ENCODE measurements at places on chromosomes 13 and 19.

GRCh38 chr19:10828981-10829821 lies 6.8 kb downstream of the TMED1 start:
- DNase-seq, result no peak

GRCh38 chr13:92827503-92827902 lies 399.1 kb upstream of the GPC6 start:
- no peak for DNase-seq

- no peak for DNase-seq
These were observed 96.2 kb downstream of the SUCLA2 start for GRCh38 chr13:47904891-47905290.

GRCh38 chr19:36377541-36378178 lies 1.3 kb downstream of the ZFP14 start:
- no peak for DNase-seq

DNA sequence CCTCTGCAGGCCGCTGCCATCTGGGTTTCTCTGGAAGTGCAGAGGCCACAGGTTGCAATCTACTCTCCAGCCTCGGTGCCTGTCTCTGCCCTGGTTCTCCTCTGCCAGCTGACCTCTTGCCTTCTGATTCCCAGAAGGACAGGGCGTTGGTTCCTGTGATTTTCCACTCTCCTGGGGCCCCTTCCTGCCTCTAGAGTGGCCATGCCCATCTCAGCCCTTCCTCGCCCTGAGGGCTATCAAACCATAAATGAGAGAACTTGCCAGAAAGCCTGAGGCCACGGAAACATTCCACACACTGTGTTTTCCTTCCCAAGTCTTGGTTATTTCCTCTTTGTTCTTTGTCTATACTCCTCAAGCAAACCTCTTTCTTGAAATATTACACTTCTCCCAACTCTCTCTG lies 146.2 kb downstream of the SHISA2 start:
- DNase-seq, result no peak

DNA sequence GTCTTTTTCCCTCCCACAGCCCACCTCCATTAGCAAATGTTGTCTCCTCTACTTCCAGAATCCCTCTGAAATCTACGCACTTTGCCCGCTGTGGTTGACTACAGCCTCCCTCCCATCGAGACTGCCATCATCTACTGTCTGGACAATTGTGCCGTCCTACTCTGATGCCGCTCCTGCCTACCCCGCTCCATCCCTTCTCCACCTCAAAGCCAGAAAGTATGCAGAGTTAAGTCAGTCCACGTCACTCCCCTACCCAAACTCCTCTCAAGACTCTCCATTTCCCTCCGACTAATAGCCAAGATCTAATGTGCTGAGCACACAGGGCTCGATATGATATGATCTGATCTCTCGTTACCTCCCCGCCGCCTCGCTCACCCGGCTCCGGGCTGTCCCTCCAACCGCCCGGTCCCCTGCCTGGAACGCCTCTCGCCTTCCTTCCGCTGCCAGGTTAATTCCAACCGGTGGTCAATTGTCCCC lies 556 bp downstream of the CACTIN start:
- DNase-seq, result no peak

DNA sequence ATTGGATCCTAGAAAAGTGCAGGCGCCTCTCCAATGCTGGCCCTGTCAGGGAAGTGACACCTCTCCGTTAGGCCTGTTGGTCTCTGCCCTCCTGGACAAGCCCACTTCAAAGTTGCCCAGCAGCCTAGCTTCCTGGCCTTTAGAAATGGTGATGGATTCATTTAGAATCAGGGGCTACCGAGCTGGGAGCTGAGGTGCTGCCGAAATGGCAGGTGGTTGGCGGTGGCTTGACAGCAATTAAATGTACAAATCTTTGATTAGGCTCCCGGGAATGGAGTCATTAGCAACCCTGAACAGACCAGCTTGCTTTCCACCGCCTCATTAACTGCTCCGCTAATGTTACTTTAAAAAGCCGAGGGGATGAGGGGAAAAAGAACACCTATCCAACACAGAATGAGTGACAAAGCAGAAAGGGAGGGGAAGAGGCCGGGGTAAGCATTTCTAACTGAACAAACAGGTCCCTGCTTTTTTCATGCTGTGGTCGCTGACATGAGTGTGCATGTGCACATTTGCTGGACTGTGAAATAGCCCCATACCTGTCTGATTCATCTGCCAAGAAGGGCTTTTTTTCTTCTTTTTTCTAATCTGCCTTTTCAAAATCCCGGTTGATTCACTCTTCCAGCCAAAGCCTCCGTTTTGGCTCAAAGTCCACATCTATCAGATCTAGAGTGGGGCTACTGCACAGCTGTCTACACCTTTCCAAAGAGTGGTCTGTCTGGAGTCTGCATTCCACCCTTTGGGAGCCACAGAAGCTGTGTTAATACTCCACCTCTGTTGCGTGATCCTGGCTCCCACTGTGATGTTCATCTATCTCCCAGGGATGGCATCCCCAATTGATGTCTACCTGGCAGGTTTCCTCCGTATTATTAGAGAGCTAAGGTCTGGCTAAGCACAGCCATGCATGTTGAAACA lies 431.9 kb downstream of the COG6 start:
- DNase-seq, result no peak

- DNase-seq, result no peak
These were observed 1.0 kb downstream of the GPC5 start for GRCh38 chr13:91399189-91400062.

DNA sequence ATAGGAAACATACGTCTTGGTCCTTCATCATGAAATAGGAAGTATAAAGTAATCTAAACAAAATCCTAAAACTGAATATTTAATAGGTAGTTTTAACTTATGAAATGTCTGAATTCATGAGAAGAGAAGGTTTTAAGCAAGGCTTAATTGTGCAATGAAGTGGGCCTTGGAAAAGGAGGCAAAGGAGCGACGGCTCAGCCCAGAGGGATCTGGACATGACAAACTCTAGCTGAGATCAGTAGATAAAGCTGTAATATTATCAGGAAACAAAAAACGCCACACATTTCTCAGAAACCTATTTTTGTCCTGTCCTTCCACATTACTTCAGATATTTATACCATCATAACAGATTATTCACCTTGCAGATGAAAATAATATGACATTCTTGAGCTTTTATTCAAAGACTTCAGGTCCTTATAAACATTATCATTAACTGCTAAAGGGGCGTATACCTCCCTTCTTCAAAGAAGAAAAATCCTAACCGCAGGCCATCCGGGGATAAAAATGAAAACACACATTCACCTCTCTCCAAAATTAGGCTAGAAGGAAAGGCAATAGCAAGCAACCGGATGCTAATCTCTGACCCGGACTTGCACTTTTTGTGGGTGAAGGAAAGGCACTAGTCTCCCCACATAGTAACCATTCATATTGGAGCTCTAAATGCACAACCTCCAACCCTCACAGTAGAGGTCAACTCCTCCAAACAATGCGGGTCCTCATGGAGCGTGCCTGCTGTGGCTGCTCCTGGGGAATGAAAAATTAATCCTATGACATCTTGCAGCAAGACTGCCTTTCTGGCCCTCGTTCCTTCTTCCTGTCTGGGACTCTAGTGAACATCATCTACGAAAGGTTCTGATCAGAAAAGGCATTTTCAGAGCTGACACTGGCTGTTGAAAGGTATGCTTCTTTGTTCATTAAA lies 108.8 kb downstream of the TBC1D4 start:
- DNase-seq, result no peak

- DNase-seq, result no peak
These were observed 102.6 kb upstream of the RNF113B start for GRCh38 chr13:98279473-98280175.

- no peak for DNase-seq
These were observed 6.7 kb upstream of the ERFL start for GRCh38 chr19:41934849-41935374.

DNA sequence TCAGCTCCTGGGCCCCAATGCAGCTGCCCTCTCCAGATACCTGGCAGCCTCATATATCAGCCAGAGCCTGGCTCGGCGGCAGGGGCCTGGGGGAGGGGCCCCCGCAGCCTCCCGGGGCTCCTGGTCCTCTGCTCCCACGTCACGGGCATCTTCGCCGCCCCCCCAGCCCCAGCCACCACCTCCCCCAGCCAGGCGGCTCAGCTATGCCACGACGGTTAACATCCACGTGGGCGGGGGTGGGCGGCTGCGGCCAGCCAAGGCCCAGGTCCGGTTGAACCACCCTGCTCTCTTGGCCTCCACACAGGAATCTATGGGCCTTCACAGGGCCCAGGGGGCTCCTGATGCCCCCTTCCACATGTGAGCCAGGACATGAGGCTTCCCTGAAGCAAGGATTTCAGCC lies 10.8 kb downstream of the RPS16 start:
- no peak for DNase-seq

DNA sequence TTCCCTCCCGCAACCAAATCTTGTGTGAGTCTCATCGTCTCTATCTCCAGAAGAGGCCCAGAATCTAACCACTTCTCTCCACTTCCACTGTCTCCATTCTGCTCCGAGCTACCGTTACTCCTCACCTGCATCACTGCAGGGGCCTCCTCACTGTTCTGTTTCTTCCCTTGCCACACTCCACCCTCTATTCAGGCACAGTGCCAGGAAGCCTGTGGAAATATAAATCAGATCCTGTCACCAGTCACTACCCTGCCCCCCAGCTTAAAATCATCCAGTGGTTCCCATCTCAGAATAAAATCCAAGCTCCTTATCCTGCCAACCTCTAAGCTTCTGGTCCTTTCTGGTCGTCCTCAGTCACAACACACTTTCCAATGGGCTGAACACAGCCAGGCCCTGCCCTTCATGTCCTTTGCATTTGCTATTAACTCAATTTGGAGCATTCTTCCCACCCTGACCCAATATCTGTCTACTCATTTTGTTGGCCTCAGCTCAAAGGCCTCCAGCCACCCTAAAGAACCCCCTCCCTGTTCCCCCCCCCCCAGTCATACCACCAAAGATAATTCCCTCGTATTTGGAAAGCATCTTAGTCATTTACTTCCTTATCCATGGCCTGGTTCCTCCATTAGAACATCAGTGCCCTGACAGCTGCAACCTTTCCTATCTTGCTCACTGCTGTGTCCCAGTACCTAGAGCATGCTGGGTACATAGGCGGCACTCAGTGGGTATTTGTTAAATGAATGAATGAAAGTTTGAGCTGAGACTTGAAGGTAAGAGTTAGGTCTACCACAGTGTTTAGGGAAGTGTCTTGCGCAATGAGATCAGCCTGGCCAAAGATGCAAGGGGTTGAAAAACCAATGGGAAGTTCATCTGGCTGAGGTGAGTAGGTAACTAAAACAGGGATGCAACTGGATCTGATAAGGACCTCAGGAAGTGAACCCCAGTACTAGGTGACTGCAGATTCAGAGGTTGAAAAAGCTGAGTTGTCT lies 24.4 kb downstream of the ZNF175 start:
- DNase-seq, result no peak

GRCh38 chr13:77872995-77873394 lies 45.6 kb downstream of the EDNRB start:
- no peak for DNase-seq

GRCh38 chr13:26685606-26686005 lies 75.0 kb downstream of the GPR12 start:
- DNase-seq, result no peak

- no peak for DNase-seq
These were observed 14.2 kb downstream of the PLEKHJ1 start for GRCh38 chr19:2221918-2222317.

DNA sequence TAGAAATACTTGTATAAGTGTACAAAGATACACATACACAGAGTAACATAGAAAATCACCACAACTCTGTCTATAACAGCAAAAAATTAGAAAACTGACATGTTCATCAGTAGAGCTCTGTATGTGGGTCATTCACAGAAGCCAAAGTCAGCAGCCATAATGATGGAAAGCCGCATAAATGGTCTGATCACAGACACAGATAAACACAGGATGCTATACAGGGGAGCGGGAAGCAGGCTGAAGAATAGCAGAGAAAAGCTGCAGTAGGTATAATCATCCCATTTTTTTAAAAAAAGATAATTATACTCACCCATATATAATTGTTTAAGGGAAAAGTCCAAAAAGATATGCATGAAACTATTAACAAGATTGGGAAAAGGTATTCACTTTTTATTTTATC lies 31.5 kb downstream of the RCBTB1 start:
- DNase-seq, result no peak

DNA sequence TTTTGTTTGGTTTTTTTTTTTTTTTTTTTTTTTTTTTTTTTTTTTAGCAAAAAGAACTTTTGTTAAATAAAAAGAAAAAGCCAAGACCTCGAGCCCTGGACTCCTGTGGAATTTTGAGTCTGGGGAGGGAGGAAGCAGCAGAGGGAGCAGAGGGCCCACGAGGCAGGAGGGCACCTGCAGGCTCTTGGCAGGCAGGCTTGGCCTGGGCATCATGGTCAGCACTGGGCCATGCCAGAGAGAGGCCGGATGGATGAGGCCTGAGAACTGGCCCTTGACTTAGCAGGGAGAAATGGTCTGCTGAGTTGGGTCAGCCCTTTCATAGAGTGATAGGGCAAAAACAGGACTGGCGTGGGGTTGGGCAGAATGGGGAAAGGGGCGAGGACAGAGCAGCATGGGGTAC lies 100.4 kb downstream of the GPR12 start:
- no peak for DNase-seq

DNA sequence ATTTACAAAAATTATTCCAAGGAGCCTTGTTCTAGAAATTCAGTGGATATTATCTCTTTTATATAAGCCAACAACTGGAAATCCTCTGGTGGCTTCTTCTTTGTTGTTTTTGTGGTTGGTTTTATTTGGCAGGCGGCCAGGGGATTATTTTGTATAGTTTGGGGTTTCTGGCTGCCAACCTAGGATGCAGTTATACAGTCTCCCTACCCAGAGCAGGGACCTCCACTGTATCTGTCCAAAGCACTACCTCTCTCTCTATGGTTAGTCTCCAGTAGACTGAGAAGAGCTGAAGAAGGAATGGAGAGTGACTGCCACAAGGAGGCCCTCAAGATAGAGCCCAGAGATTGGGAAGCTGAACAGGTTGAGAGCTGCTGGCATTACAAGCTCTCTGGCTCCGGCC lies 80.2 kb downstream of the ZAR1L start:
- no peak for DNase-seq

GRCh38 chr13:98480915-98481877 lies 95.7 kb downstream of the STK24 start:
- DNase-seq, result no peak

- peak; percentile 42 for DNase-seq
These were observed 40.5 kb downstream of the MAU2 start for GRCh38 chr19:19361075-19361594.

GRCh38 chr13:111859354-111860230 lies 207.4 kb upstream of the SOX1 start:
- DNase-seq, result no peak

DNA sequence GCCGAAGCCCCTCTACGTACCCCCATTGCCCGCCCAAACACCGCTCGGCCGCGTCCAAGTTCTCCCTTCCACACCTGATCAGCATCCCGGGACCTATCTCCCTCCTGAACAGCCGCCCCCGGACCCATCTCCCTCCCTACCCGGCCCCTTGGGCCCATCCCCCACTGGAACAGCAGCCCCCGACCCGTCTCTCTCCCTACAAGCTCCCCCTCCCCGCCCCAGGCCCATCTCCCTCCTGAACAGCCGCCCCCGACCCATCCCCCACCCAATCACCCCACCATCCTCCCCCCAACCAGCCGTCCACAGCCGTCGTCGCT lies 610 bp downstream of the ZSCAN1 start:
- DNase-seq, result no peak

- DNase-seq, result no peak
These were observed 4.9 kb upstream of the ERCC1 start for GRCh38 chr19:45428384-45429231.

GRCh38 chr13:100213576-100213975 lies 124.7 kb downstream of the PCCA start:
- DNase-seq, result no peak

- DNase-seq, result no peak
These were observed 10.8 kb downstream of the C19orf44 start for GRCh38 chr19:16506961-16507360.

GRCh38 chr19:11148001-11148400 lies 7.6 kb downstream of the SPC24 start:
- no peak for DNase-seq

All from keratinocyte (primary cell).